Kasumi-1 (cell line): ENCODE measurements at places on chromosomes 4 and X.

DNA sequence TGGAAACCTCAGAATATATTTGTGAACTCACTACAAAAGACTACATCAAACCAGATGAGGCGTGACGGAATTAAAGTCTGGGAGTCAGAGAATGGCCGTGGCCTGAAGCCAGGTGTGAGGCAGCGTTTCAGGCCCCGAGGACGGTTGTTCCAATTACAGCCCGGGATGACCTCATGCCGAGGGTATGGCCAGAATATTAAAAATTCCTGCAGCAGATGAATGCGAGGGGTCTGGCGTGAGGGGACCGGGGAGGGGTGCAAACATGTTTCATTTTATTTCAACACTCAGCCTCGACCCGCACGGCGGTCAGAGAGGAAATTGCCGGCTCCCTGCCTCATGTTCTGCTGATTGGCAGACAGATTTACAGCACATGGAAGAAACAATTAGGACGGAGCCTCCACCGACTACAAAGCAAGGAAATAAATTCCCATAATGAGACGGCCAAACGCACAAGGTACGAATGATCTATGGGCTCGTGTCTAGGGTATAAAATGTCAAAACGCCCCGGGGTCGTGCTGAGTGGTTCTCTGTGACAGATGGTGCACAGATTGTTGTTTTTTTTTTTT is 289.7 kb downstream of the SHOX start:
- no peak for DNase-seq

- DNase-seq: no peak
These were observed 350.3 kb downstream of the ZIC3 start for GRCh38 chrX:137916090-137916746.

- no peak for DNase-seq
These were observed 40.4 kb upstream of the CYP4V2 start for GRCh38 chr4:186150926-186151325.

DNA sequence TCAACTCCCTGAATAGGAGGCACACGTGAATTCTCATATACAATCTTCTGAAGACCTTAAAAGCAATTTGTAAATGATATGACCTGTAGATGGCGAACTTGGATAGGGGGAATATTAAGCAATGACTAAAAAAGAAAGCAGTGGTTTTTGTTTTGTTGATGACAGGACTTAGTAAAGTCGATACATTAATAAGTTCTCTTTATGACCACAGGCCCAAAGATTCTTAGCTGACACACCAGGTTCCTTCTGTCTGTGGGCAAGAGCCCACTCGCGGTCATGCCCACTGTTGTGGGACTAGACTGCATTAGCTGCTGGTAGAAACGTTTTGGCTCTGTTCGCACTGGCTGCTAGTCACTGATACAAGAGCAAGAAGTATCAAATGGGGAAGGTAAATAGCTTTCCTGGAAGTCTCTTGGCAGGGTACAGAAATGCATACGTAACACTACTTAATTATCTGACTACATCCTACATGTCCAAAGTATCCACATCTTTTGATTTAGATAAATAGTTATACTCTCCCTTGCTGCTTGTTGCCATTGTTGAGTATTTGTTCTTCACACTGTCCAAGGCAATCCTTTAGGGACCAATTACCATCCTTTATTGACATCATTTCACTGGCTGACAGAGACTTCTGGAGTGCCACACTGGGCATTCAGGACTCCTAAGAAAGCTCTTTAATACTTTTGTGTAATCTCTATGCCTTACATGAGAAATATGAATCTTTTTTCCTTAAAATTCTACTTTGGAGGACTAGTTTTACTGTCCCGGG is 31.0 kb downstream of the ALPK1 start:
- peak; percentile 80 for DNase-seq

DNA sequence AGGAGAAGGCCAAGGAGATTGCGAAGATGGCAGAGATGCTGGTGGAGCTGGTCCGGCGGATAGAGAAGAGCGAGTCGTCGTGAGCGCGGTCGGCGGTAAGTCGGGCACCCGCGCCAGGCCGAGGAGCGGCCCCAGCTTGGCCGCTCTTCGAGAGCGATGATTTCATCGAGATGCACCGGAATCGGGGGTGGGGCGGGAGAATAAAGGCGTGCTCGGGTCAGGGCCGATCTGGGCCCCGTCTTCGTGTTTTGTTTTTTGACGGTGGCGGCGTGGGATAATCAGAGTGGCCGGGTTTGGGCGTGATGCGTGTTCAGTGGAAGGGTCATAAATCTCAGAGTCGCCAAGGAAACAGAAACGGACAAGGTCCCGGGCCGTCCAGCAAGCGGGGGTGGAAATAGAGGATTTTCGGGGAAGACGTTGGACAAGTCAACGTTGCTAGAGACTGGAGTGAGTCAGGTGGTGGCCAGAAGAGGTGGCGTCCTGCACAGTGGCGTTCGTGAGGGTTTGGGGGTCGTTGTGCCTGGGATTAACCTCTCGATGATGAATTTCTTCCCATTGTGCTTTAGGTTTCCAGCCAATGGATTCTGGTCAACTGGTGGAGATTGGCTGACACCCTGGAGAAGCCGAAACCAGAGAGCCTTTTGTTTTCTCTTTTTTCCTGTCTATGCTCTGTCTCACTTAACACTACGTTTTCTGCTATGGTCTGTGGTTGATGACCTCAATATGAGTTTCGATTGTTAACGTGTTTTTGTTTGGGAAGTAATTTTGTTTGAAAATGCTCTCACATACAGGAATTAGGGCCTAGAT is 882 bp downstream of the MRFAP1 start:
- no peak for DNase-seq

GRCh38 chrX:41895826-41896225 is 27.5 kb downstream of the CASK start:
- DNase-seq: no peak

DNA sequence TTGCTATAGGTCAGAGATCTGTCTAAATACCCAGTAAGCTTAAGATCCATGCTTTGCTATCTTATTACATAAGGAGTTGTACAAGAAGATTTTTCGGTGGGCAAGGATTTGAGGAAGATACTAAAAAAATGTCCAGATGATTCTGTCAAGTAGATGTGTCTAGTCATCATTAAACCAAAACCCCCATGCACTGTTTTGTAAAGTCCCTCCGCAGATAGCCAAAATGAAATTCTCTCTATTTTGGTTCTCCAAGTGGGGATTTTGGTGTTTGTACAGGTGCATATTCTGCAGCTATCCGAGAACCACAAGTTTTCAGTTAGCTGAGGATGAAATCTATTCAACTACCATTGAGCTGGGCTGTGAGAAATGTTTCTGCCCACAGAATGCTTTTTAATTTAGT is 994.8 kb downstream of the NLGN4X start:
- no peak for DNase-seq

- DNase-seq: no peak
These were observed 394.9 kb upstream of the BOD1L1 start for GRCh38 chr4:14022456-14022855.

DNA sequence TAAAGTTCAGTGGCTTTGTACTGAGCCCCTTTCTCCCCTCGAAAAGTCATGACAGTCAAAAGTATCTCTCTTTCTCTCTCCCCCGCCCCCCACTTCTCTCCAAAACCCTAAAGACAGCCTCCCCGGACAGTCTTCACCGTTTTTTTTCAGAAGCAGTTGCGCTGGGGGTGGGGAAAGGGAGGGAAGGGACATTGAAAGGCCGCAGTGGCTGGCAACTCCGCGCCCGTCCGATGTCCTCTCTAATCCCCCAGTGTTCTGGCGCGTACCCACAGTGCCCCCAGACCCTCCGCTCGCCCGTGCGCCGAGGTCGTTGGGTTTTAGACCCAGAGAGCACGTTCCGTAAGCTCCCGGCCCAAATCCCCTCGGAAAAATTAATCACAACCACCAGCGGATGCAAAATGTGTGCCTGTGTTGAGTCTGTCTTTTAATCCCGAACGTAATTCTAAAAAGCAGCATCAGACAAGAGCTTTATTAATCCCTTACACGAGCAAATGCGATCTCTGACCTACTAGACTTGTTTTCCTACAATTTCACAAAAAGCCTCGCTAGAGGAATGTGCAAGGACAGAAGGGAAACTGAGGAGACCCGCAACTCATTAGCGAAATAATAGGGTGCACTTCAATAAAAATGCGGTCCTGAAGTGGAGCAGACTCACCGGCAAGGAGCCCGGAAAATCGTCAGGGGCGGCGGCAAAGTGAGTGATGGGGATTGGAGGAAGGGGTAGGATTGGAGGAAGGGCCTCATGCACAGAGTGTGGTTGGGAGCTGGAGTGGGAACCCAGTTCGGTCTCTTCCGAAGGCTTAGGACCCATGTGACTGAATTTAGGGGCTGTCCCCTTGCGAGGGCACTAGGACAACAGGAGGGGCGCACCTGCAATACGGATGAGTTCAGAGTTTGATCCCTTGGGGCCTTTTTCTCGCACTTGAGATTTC is 12.2 kb upstream of the PRDM8 start:
- peak; percentile 52 for DNase-seq

DNA sequence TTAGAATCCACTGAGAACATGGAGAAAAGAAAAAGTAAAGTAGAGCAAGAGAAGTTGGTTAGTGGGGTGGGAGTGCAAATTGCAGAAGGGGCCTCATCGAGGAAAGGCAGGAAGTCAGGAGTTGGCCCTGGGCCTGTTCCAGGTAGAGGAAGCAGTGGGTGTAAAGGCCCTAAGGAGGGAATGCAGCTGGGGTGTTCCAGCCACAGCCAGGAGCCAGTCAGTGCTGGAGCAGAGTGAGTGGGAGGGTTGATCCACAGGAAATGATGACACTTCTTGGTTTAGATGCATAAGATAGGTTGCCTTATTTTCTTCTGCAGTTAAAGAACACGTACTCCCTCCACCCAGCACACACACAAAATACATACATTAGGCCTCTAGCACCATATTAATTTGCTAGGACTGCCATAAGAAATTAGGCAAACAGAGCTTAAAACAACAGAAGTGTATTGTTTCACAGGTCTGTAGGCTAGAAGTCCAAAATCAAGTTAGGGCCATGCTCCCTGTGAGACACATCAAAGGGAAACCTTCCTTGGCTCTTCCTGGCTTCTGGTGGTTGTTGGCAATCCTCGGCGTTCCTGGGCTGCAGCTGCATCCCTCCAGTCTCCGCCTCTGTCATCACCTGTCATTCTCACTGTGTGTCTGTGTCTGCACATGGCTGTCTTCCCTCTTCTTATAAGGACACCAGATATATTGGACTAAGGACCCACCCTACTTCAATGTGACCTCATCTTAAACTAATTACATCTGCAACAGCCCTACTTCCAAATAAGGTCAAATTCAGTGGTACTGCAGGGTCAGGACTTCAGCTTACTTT is 205.9 kb downstream of the AASDH start:
- peak; percentile 100 for DNase-seq

GRCh38 chr4:94390804-94391410 is 48.3 kb upstream of the HPGDS start:
- DNase-seq: peak; percentile 36

DNA sequence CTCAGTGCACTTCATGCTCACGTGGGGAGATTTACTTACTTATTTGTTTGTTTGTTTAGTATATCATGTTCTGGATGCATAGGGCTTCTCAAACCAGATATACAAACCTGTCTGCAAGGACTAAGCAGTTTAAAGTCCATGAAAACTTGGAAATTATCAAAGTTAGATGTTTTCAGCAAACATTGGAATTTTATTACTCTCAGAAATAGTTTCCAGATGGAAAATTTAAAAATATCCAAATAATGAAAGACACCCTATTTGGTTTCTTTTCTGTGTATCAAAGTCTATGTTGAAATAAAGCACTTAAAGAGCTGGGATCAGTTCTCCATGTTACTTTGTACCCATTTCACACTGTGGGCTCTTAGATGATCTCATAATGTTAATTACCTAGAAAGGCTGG is 312.1 kb downstream of the PPP1R2C start:
- no peak for DNase-seq

GRCh38 chrX:9882669-9883446 is 84.3 kb upstream of the CLDN34 start:
- DNase-seq: no peak

GRCh38 chrX:72545990-72546389 is 26.7 kb downstream of the HDAC8 start:
- no peak for DNase-seq

DNA sequence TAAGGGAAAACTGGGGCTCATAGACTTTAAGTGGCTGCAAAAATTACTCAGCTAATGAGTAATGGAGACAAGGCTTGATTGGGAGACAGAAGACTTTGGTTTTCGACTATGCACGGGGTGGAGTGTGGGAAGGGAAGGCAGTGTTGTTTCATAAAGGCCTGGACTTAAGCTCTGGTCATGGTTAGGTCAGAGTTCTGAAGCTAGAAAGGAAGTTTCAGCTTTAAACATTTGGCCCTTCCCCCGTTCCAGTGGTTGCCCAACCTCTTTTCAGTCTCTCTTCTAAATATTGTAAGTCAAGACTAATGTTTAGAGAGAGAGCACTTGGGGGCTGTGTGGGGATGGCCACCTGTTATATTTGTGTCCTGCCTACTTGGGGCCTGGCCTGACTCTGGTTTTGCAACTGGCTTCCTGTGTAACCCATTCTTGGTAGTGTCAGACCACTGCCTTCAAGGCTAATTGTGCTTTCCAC is 21.0 kb downstream of the MSN start:
- no peak for DNase-seq

- DNase-seq: no peak
These were observed 50.5 kb downstream of the CWH43 start for GRCh38 chr4:49036528-49036927.

GRCh38 chr4:142191901-142192300 is 555.5 kb downstream of the IL15 start:
- no peak for DNase-seq

DNA sequence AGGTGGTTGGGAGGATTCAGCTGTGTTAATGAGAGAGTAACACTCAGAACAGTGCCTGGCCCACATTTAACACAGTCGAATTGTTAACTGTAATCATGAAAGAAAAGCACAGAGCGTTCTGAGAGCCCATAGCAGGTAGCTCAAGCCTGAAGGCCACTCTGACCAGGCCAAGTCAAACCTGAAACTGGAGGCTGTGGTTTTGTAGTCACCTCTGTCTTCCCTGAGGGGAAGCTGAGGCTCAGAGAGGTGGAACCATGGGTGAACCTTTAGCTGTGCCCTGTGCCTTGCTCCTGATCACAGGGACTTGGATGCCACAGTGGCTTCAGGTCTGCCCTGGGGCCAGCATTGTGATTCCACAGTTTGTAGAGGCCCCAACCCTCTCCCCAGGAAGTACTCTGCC is 16.6 kb upstream of the UBA1 start:
- DNase-seq: no peak

DNA sequence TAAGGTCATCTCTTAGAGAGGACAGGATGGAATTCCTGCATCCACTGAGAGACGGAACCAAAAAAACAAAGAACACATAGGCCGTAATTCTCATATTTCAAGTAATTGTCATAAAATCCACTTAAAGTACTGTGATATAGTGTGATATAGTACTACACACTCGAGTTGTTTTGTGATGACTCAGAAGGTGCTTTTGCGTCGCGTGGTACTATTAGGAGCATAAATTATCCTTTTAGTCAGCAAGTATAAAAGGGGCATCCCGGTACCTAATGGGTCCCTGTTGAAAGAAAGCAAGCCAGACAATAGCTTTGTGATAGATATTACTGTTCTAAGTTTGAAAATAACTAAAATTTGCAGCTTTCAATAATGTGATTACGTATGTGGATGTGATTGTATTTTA is 55.3 kb downstream of the GPR143 start:
- DNase-seq: no peak

GRCh38 chr4:47674144-47674543 is 163.7 kb downstream of the CORIN start:
- no peak for DNase-seq

- no peak for DNase-seq
These were observed 55.4 kb downstream of the CC2D2A start for GRCh38 chr4:15525080-15525479.
